Neuronal stem cell (in vitro differentiated cells): ENCODE measurements at places on chromosomes 16 and 17.

DNA sequence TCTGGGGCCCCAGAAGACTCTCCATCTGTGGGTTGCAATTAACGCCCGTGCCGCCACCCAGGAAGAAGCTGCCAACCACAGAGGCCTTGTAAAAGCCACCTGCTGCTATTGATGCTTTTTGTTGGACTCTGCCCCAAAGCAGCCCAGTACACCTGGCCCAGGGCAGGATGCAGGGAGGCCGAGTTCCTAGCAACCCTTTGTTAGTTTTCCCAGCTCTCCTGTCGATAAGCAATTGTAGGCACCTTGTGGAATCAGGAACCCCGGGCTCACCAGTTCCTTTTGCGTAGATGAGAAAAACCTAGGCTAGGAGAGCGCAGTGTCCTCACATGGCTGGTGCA lies 103.3 kb downstream of the ABCC6 start:
- no peak for DNase-seq

DNA sequence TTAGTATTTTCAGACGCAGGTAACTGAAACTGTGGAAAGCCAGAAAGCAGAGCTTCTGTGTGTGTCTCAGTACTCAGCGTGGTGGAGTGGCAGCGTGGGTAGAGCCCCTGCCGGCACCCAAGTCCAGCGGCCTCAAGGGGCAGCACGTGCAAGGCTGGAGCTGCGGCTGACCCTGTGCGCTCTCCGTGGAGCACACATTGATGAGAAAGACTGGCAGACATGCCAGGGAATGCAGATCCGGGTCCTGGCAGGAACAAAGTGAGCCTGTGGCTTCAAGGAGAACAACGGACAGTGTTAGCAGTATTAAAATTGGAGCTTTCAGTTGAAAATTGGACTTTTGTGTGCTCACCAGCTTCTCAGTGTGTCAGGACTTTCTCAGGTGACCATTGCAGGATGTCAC lies 23.3 kb downstream of the ZC3H18 start:
- DNase-seq, result no peak

DNA sequence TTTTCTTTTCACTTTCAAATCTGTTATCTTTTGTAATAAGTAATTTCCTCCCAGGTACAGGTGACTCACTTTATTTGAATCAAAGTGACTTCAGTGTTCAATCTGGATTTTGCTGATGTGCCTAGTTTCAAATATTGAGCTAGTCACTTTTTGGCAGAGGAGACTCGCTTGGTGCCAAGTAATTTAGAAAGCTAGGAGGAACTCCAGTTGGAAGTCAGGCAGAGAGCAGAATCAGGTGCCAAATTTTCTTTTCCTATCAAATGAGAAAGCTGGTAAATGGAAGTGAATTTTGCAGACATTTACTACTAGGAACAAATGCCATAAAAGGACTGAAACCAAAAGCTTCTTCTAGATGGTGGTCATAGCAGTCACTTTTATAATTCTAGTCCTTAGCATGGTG lies 656.0 kb upstream of the KIF2B start:
- no peak for DNase-seq

DNA sequence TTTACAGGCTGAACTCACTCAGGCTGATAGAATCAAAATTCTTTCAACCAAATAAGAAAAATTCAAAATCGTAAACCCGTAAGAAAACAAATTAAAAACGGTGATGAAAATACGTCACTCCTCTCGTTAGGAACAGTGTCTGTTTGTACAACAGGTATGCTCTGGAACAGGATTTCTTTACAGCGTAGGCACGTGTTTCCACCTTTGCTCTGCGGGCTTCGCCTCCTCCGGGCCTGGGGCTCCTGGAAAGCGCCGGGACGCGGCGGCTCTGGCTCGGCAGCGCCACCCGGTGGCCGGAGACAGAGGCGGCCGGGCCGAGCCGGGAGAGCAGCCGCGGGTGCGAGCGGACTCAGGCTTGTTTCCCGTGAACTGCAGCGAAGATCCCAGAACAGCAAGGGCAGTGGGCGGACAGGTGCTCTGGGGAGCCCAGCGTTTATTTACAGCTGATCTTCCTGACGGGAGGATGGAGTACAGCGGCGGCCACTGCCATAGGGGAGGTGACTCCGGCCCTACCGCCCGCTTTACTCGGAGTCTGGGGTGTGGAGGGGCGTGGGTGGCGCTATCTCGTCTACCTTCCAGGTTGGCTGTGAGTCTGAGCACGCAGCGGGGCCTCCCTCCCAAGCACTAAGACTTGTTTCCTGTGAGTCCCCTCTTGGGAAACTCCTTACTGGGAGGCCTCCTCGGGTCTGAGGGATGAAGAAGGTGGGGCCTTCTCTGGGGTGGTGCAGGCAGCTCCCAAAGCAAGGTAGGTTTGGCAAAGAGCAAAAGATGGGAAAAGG lies 40.5 kb upstream of the ATP2A3 start:
- DNase-seq, result peak; percentile 71

DNA sequence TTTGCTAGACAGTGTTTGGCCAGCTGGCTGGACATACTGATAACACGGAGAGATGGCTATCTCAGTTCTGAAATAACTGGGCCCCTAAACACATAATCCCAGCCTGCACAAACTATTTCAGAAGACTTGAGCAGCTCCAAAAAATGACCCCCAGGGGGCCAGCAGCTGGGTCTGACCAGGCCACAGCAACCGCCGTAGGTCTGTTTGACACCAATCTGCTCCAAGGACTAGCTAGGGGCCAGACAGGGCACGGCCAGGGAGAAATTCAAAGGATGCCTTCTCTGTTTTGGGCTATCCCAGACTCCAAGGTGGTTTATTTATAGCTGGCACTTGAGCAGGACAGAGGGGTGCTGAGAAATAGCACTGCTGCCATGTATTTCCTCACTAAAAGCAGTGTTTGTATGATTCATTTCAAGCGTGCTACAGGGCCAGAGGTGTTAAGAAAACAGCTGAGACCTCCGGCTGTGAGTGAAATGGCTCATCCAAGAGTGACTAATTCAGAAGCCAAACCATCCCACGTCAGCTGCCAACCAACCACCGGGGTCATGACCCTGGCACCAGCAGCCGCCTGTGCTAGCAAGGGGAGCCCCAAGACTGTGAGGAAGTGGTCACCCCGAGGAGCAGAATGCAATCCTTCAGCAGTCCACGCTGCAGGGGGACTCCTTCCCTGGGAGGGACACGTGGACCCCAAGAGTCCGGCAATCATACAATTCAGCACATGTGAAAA lies 5.7 kb downstream of the GGA2 start:
- peak; percentile 51 for DNase-seq

DNA sequence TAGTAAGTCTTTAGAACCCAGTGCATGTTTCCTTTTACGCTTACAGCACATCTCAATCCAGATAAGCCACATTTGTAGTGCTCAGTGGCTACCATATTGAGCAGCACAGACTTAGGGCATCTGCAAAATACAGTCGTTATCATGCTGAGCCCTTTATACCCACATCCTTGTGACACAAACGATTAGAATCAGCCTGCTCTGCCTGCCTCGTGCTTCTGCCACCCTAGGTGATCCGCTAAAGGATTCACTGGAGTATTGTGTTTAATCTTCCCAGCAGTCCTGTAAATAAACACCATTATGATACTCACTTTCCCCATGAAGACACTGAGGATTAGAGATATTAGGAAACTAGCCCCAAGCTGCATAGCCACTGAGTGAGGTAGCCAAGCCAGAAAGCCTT lies 51.3 kb upstream of the FA2H start:
- DNase-seq, result no peak
